OCI-M1 (cell line): ENCODE measurements at places on chromosomes 12 and 14.

GRCh38 chr12:101838628-101839323 lies 8.0 kb upstream of the GNPTAB start:
- DNase-seq, result no peak

- peak; percentile 88 for DNase-seq
Measured at GRCh38 chr14:100644784-100645183, 57.6 kb upstream of the BEGAIN start.

- no peak for DNase-seq
Measured at GRCh38 chr12:108394196-108394595, 55.1 kb upstream of the CMKLR1 start.

DNA sequence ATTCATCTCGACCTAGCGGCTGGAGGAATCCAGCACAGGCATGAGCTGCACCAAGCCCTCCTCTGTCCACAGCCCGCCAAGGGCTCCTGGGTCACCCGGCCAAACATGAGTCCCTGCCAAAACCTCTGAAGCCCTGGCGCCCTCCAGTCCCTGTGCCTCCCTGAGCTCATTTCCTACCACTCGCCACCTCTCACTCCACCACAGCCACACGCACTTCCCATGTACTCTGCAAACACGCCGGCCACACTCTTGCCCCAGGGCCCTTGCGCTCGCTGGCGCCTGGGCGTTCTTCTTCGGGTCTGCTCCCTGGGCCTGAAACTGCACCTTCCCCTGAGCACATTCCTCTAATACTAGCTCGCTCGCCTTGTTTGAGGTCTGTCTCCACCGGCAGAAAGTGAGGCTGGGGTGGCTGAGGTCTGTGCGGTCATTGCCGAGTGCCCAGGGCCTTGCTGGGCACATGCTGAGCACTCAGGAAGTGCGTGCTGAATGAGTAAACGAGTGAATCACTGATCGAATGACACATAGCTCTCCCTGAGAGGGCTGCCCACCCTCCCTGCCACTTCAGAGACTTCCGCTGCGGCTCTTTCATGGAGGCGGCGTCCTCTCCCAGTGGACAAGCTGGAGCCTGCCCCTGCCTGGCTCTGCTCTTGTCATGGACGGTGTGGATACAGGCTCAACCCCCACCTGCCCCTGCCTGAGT lies 33.7 kb upstream of the DLK1 start:
- DNase-seq, result no peak

- peak; percentile 38 for DNase-seq
Measured at GRCh38 chr14:51996148-51996746, 6.9 kb downstream of the RTRAF start.

DNA sequence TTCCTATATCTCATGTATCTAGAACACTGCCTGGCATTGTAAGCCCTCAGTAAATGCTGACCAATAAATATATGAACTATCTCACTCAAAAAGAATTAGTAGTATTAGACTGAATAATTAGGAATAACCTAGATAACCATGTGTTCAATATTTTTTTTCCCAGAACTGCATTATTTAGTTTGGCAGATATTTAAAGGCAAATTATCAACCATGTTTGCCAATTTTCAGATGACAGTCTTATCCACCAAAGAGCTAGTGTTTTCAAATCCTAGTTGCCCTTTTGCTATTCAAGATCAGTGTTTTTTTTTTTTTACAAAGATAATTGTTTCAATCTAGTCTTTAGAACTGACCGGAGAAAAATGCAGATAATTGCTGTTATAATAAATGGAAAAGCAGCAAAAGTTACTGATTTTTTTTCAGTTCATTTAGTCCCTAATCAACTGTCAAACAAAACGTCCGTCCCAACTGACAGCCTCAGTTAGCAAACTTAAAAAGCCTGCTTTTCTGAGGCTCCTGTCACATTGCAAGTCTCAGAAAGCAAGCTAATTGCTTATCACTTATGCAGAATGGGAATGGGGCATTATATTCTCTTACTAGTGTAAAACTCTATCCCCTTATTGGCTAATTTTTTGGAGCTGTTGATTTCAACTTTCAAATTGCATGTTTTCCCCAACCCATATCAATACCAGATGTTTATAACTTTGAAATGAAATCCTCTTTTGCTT lies 203.2 kb downstream of the PAWR start:
- DNase-seq, result no peak

GRCh38 chr14:33670235-33670634 lies 280.6 kb downstream of the EGLN3 start:
- no peak for DNase-seq

- no peak for DNase-seq
Measured at GRCh38 chr12:112977641-112978040, 678 bp upstream of the OAS2 start.

DNA sequence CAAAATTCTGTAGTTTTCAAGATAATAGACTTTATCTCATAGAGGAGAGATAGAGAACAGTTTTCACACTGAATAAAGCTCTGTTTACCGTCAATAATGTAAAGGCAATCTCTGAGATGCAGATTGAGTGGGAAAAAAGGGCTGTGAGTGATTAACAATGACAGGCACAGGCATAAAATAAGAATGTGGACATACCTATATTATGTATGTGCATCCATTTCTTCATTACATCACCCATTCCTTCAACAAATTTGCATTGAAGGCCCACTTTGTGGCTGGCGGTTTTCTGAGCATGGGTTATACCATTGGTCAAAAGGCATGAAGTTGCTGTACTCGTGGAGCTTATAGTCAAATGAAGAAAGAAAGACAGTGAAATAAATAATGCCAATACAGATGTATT lies 1431.0 kb downstream of the AACS start:
- DNase-seq, result no peak
